ENCODE measurements at places on chromosomes 2 and 18.

GRCh38 chr18:22604986-22605421 lies 187.3 kb upstream of the CTAGE1 start:
- DNase-seq: no peak

DNA sequence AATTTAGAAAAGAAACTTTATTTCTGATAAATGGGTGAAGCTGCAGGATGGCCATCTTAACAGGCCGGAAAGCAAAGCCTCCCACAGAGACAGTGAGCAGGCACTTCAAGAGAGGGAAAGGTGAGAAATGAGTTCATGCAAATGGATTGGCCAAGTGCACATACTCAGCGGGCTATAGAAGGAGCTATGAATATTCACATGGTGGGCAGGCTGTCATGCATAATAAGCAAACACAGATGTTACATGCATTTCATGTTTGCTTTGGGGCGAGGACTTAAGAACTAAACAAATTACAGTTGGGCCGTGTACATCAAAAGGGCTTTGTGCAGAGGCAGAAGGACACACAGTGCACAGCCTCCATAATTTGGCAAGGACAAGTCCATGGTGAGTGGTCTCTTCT lies 69.8 kb upstream of the MAL start:
- DNase-seq: no peak

- no peak for DNase-seq
These were observed 11.3 kb upstream of the DPP4 start for GRCh38 chr2:162085090-162085891.

DNA sequence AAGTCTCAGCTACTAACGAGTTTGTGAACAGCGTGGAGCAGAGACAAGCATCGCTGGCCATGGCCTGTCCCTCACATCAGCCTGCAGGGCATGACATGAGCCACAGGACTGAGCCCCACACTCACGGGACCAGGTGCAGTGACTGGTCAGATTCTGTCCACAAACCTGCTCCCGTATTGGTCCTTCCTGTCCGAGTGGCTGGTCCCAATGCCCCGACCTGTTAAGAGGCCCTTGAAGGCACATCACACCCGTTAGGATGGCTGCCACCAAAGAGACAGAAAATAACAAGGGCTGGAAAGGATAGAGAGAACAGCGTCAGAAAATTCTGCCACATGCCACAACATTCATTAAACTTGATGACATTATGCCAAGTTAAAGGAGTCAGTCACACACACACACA lies 403.2 kb upstream of the MYT1L start:
- no peak for DNase-seq

- DNase-seq: no peak
These were observed 254.6 kb upstream of the SPRED2 start for GRCh38 chr2:65686928-65687521.
